ENCODE measurements at places on chromosomes 6 and 20. TPM values are rescaled to one million over a fixed set of nuclear protein-coding genes. Genes with fewer than 3 reads are reported as not detected.

GRCh38 chr20:48478370-48478769, 349.4 kb downstream of the PREX1 start:
- no peaks in the 10 kb centered on the region for H3K36me3 ChIP-seq
- H3K27me3 ChIP-seq, result peaks cover 35% of the 10 kb centered on the region
- H3K4me1 ChIP-seq, result no peaks in the 10 kb centered on the region
- H3K27ac ChIP-seq, result no peak overlapping the region
- H3K4me3 ChIP-seq, result no peak overlapping the region
- no peak for DNase-seq

DNA sequence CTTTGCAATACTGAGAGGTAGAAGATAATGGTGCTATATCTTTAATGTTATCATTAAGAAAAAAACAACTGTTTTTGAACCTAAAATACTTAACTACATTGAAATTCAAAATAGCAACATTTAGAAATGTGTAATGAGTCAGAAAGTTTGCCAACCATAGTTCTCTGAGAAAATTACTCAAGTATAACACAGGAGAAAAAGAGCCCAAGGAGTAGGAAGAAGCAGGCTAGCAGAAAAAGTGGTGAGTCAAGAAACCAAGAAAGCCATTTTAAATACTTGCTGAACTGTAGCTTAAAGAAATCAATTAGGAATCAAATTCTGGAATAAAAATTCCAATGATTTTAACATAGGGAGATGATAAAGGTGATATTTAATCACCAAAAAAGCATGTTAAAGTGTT, 181.0 kb upstream of the RSPO3 start:
- H3K36me3 ChIP-seq, result no peaks in the 10 kb centered on the region
- DNase-seq, result no peak
- H3K27me3 ChIP-seq, result no peaks in the 10 kb centered on the region
- no peak overlapping the region for H3K4me3 ChIP-seq

- DNase-seq, result no peak
- no peak overlapping the region for H3K27ac ChIP-seq
- H3K36me3 ChIP-seq, result peaks cover 5% of the 10 kb centered on the region
- H3K4me1 ChIP-seq, result peaks cover 10% of the 10 kb centered on the region
These were observed 147.1 kb upstream of the SMLR1 start for GRCh38 chr6:130680116-130680515.

- no peak for DNase-seq
- H3K4me1 ChIP-seq, result peaks cover 43% of the 10 kb centered on the region
- H3K27me3 ChIP-seq, result no peaks in the 10 kb centered on the region
- H3K27ac ChIP-seq, result peak overlapping the region; percentile 38
These were observed 141.2 kb upstream of the HCRTR2 start for GRCh38 chr6:55033016-55033546.

- H3K27me3 ChIP-seq, result peaks cover 8% of the 10 kb centered on the region
- H3K36me3 ChIP-seq, result peaks cover 4% of the 10 kb centered on the region
- peak; percentile 73 for DNase-seq
- peak overlapping the region; percentile 80 for H3K4me3 ChIP-seq
These were observed 13.7 kb upstream of the ZNF831 start for GRCh38 chr20:59149678-59150504.

GRCh38 chr20:11143481-11143880, 469.7 kb upstream of the JAG1 start:
- H3K36me3 ChIP-seq, result no peaks in the 10 kb centered on the region
- no peak overlapping the region for H3K27ac ChIP-seq
- no peak overlapping the region for H3K4me3 ChIP-seq
- no peaks in the 10 kb centered on the region for H3K27me3 ChIP-seq
- H3K4me1 ChIP-seq, result no peaks in the 10 kb centered on the region
- DNase-seq, result no peak

DNA sequence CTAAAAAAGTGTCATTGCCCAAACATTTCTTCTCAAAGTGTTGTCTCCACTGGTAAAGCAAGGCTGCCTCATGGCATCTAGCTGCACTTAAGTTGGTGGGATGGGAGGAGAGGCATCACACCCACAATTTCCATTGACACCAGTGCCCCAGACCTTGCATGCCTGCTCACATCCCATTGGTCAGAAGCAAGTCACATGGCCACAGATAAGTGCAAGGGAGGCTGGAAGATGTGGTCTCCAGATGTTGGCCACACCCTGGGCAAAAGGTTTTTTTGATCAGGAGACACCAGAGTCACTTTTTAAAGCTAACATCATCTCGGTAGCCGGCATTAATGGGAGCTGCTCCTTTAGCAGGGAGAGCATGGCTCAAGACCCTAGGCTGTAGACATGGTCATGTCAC, 157.1 kb upstream of the CST7 start:
- H3K36me3 ChIP-seq, result no peaks in the 10 kb centered on the region
- H3K27me3 ChIP-seq, result no peaks in the 10 kb centered on the region
- H3K27ac ChIP-seq, result no peak overlapping the region
- no peak for DNase-seq
- H3K4me1 ChIP-seq, result peaks cover 7% of the 10 kb centered on the region

GRCh38 chr20:32319100-32319499, 39.0 kb upstream of the ASXL1 start:
- H3K27me3 ChIP-seq, result no peaks in the 10 kb centered on the region
- peak overlapping the region; percentile 53 for H3K4me3 ChIP-seq
- H3K27ac ChIP-seq, result peak overlapping the region; percentile 83
- peak; percentile 67 for DNase-seq
- H3K36me3 ChIP-seq, result peaks cover 32% of the 10 kb centered on the region

DNA sequence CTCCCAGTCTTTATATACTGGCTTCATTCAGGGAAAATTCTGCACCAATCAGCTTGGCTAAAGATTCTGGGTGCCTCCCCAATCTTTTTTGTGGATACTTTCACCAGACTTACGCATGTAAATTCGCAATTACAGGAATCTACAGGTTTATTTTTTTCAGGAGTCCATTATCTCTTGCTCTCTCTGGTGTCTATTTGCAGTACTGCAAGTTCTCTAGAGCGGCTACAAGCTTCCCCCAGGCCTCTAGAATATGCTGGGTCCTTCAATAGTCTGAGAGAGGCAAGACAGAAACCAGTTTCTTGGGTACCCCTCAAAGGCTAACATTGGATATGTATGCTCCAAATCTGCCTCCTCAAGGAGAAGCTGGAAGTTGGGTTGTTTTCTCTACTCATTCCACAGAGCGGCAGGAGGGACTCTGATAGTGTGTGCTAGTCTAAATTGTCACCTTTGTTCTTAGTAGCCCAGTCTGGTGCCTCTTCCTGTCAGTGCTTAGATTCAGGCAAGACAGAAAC, 58.5 kb downstream of the SUN5 start:
- no peak overlapping the region for H3K4me3 ChIP-seq
- no peaks in the 10 kb centered on the region for H3K36me3 ChIP-seq
- H3K27ac ChIP-seq, result no peak overlapping the region
- DNase-seq, result no peak
- no peaks in the 10 kb centered on the region for H3K4me1 ChIP-seq
- no peaks in the 10 kb centered on the region for H3K27me3 ChIP-seq

DNA sequence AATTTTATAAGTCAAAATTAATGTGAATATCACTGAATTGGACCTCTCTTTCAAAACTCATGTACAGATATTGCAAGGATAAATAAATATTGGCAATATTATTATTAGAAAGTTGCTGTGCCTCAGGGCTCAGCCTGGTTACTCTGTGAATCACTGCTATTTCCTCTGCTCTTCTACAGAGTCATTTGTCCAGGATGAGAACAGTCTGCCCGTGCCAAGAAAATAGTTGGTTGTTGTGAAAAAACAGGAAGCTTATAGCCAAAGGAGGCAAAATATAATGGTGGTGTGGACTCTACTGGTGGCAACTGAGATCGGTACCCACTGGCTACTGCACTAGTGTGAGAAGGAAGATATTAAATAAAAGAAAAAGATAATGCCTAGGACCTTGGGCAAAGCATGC, 93.6 kb downstream of the RIMS1 start:
- no peak for DNase-seq
- H3K4me3 ChIP-seq, result no peak overlapping the region
- no peaks in the 10 kb centered on the region for H3K36me3 ChIP-seq
- H3K4me1 ChIP-seq, result no peaks in the 10 kb centered on the region

DNA sequence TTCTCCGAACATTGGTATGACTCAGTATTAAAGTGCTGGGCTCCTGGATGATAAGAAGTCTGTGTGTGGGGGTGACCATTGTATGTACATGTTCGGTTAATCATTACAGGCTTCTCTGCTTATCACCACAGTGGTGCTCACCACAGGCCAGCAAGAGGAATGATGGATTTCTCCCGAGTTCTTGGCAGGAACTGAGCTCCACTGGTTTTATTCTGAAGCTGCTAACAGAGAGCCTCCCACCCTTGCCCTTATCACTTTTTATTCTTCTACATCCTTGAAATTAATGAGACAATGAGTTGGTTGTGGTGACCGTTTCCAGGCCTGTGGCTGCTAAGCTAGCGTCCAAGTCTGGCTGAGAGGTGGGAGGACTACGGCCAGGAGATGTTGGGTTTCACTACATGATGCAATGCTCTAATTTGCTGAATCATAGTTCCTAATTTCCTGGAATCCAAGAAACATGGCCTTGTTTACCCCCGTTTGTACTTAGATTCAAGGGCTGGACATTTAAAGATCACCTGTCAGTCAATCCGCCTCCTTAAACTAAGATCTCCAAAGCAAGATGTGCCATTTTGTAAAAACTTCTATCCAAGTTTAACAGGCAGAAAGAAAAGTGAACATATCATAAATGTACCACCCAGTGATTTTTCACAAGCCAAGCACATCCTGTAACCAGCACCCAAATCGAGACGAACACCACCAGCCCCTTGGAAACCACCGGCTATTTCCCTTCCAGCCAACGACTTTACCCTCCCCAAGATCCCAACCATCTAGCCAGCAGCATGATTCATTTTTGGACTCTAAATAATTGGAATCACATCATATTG, 172.5 kb downstream of the FOXA2 start:
- DNase-seq, result no peak
- H3K36me3 ChIP-seq, result no peaks in the 10 kb centered on the region
- peaks cover 9% of the 10 kb centered on the region for H3K27me3 ChIP-seq

GRCh38 chr20:33279261-33279910, 3.6 kb upstream of the BPIFB1 start:
- no peak for DNase-seq
- H3K27me3 ChIP-seq, result peaks cover 17% of the 10 kb centered on the region
- H3K4me3 ChIP-seq, result no peak overlapping the region
- H3K27ac ChIP-seq, result no peak overlapping the region
- H3K36me3 ChIP-seq, result no peaks in the 10 kb centered on the region
- no peaks in the 10 kb centered on the region for H3K4me1 ChIP-seq

DNA sequence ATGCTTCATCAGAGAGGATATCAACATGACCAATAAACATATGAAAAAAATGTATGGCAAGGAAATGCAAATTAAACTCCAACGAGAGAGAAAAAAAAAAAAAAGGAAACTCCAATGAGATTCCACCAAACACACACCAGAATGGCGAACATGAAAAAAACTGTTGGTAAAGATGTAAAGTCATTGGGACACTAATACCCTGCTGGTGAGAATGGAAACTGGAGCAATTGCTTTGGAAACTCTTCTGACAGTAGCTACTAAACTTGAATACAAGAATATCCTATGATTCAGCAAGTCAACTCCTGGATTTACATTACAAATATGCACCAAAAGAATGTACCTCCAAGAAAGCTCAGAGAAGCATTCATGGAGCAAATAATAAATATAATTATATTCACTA, 260.7 kb upstream of the ECI2 start:
- no peaks in the 10 kb centered on the region for H3K4me1 ChIP-seq
- peaks cover 21% of the 10 kb centered on the region for H3K27me3 ChIP-seq
- H3K36me3 ChIP-seq, result no peaks in the 10 kb centered on the region
- H3K4me3 ChIP-seq, result no peak overlapping the region
- H3K27ac ChIP-seq, result no peak overlapping the region

DNA sequence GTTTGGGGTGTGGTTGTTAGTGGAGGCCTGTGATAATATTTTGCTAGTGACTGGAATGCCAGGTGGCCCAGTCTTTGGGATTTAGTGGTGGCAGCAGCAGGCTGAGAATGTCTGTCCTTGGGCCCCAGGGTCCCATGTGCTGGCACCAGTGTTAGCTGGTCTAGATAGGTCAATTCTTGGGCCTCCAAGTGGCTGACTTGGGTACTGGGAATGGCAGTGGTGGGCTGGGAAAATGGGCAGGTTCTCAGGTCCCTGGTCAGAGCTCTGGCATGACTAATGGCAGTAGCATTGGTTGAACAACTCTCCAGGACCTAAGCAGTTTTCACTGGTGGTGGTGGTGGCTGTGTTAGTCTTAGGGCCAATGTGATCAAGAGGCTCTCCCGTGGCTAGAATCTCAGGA, 50.3 kb downstream of the OLIG3 start:
- H3K27ac ChIP-seq, result no peak overlapping the region
- H3K4me3 ChIP-seq, result no peak overlapping the region
- no peak for DNase-seq
- peaks cover 21% of the 10 kb centered on the region for H3K36me3 ChIP-seq
- peaks cover 2% of the 10 kb centered on the region for H3K4me1 ChIP-seq
- H3K27me3 ChIP-seq, result peaks cover 11% of the 10 kb centered on the region

DNA sequence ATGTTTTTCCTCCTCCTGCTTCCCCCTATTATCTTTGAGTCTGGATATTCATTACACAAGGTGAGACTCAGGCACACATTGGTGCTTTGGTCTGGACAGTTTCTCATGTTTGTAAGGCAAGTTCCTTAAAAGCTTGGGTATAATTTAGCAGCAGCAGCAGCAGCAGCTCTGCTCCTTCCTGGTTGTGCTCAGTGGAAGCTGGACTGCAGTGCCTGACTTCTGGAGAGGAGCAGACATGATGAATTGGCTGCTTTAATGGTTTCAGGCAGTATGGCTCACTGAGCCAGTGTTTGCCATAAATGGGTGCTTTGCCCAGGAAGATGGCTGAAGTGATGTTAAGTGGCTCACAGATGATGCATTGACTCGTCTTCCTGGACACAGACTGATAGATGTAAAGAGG, 32.4 kb downstream of the SLC9A8 start:
- H3K4me3 ChIP-seq, result no peak overlapping the region
- H3K27ac ChIP-seq, result peak overlapping the region; percentile 44
- DNase-seq, result no peak

Gene ECT2L
- total RNA-seq, result not detected

Gene GPLD1
- total RNA-seq, result 0.45 TPM

Gene HLA-DMB
- 17.8 TPM for total RNA-seq

Gene GTSF1L
- total RNA-seq, result not detected

Gene L3MBTL1
- total RNA-seq, result 7.0 TPM

Gene FAM50B
- total RNA-seq, result 5.3 TPM

Gene TMEM200A
- total RNA-seq, result 4.8 TPM

Gene RAB5IF
- 209 TPM for total RNA-seq

Gene SYCP2L
- not detected for total RNA-seq

Gene SNAI1
- total RNA-seq, result 1.3 TPM

All from natural killer cell treated with Interleukin-12 subunit alpha and Interleukin-12 subunit beta and Interleukin-15 and Interleukin-18, amount 100 ng/mL, for 72 hours (primary cell).